Activated effector memory CD4-positive, alpha-beta T cell treated with Interleukin-2 at 50 U/mL for 16 hours (primary cell): ENCODE measurements at places on chromosomes 4 and X.

DNA sequence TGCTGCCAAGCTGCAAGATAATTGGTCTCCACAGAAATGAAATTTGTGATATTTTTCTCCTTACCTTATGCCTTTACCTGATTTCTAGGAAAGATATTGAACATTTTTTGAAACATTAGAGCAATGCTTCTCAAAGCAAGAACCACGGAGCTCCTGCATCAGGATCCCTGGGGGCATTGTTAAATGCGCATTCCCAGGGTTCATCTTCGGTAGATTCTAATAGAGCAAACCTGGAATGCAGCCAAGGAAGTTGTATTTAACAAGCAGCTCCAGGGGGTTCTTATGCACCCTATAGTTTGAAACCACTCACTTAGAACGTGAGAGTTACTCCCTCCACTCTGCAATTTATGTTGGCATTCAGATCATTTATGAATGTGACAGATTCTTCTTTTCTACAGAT lies 126.2 kb downstream of the SLC39A8 start:
- no peak for DNase-seq

GRCh38 chrX:29466456-29466855 lies 748.9 kb upstream of the MAGEB2 start:
- DNase-seq = no peak

DNA sequence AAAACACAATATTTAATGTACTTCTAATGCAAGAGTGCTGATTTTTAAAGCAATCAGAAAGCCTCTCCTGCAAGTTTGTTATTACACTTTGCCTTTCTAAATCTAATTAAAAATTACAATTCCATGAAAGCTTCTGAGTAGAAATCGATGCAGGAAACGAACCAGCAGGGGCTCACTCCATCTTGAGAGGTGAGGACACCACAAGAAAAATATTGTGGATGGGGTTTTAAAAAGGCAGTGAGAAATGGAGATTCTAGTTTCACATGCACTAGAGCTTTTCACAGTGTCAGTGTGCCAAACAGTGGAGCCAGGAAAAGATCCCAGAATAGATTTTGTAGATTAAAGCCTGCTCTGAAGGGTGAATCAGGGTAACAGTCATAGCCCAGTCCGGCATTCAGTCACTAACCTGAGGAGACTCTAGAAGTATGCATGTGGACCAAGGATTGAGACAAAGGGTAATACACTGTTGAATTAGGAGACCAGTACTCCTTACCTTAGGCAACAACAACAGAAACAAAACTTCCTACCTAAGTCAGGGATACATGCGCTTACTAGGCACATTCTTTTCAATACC lies 362.3 kb downstream of the NAF1 start:
- no peak for DNase-seq

DNA sequence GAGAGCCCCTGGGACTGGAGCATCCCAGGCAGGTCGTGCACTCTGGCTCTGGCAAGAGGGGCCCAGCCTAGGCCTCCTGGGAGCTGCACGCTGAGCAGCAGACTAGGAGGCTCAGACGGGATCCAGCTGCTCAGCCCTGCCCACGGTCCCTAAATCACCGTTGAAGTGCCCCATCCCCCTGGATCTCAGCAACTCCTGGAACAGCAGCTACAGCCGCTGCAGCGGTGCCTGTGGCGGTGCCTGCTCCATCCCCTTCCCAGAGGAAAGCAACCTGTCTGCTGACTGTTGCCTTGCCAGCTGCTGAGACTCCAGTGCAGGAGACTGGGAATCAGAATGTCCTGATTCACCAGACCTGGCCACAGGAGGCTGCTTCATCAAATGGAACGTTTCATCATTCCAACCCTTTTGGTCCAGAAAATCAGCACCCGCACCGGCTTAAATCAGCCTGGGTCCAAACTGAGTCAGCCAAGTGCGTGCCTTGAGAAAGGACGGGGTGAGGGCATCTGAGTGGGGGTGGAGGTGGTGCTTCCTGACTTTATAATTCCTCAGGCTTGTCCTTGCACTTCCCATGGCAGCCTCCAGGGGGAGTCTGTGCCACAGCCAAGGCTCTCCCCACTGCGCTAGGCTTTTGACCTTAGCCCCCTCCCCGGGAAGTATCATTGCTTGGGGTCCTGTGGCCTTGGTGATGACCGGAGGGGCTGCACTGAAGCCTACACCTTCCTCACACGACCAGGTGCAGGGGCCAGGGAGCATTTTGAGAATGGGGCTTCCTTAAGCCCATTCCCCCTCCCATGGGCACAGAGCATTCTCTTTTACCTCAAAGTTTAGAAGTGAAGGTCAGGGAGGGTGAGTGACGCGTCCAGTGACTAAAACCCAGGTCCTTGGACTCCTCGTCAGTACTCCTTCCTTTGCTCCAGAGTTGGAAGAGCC lies 6.5 kb downstream of the ZNF185 start:
- peak; percentile 13 for DNase-seq

DNA sequence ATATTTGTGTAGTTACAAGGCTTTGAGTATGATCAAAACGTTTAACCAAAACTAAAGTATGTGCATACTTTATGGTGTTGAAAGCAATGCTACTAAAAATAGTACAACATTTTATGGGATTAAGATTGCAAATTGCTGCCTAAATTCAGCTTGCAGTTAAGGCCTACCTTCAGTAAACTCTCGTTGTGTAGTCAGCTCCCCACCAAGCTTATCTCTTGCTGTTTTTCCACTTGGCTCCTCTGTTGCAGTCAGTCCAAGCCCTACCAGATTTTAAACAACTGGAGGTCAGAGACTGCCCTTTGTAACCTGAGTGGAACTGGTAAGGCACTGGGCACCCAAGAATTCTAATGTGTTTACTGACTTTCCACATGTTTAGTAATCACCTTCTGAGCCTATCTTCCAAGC lies 25.7 kb downstream of the AFF1 start:
- DNase-seq = no peak

DNA sequence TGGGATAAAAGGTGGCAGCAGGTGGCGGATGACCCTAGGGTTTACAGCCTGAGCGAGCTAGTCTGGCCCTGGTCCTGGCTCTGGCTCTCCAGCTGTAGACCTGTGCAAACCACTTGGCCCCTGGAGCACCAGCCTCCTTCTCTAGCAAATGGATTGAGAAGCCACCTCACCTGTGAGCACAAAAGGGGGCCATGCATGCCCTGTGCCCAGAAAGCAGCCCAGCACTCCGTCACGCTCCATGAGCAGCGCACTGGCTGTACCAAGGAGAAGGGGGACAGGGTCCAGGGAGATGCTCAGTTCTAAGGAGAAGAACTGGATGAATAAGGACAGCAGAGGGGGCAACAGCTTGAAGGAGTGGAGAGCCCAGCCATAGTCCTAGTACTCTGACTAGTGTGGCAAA lies 46.9 kb upstream of the C4orf50 start:
- DNase-seq = no peak

DNA sequence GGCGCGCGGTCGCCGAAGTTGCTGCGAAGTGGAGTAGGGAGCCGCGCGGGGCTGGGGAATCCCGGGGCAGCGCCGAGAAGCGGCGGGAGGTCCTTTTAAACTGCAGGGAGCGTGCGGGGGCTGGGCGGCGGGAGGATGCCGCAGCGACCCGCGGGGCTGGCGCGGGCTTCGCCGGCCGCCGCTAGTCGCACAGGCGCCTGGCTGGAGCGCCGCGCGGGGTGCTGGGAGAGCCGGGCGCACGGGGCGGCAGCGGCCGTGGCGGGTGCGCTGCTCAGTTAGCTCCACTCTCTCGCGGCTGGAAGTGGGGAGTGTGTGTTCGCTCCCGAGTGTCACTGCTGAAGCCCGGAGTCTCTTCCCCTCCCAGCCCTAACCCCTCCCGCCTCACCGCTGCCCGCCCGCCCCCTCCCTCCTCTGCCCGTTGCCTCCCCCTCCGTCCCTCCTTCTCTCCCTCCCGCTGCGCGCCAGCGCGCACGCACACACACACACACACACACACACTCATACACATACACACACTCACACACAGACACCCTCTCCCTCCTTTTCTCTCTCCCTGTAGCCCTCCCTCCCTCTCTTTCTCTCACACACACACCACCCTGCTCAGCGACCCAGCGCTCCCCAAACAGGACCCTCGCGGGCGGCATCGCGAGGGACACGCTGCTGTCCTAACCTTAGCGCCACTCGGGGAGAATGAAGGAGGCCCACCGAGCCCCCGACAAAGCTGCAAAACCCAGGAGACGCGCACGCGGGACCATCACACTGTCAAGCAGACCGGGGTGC lies at the start of gene NDNF:
Gene NDNF, minus strand, starts transcription at position 312 of the 780 bp plus-strand sequence. CDS start 26,698 bp downstream, outside the sequence.
- DNase-seq = no peak

DNA sequence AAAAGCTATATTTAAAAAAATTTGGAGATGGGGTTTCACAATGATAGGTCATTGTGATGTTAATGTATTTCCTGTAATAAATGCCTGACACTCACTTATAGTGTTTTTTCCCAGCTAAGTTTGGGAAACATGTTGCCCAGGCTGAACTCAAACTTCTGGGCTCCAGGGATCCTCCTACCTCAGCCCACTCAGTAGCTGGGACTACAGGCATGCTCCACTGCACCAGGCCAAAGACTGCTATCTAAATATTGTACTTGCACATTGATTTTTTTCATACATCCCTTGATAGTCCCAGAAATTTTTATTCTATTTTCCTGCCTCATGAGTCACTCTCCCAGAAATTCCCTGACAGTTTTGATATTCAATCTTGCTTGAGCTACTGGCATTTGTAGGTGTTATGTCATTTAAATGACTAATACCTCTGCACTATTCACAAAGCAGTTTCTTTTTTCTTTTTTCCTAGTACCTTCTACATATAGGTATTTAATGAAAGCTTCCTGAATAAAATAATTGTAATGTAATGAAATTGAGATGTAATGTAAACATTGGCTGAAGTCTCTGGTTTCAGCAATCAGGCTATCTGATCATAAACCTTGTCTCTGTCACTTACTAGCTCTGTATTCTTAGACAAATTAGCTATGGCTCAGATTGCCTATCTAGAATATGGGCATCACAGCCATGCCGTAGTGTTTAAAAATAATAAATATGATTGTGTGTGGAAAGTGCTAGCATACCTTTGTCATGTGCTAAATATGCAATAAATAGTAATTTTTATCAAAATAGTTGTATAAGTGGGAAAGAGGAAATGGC lies 1973.0 kb upstream of the AGA start:
- DNase-seq = no peak

DNA sequence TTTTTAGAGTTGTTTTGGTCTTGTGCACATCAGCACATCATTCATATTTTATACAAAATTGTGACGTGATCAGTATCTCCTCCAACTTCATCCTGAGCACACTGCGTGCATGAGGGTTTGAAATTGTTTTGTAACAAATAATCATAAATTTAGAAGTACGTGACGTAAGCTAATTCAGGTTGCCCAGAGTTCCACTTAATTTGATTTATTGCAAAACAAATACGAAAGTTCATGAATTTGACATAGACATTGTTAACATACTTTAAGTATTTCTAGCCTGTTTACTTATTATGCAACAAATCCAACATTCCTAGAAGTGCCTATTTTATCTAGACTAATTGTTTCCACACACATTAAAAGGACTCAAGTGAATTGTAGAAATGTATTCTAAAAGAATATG lies 48.3 kb downstream of the MAP7D3 start:
- DNase-seq = no peak

- DNase-seq = no peak
Measured at GRCh38 chr4:168748807-168749206, 252.0 kb downstream of the PALLD start.

GRCh38 chr4:91123742-91124141 lies 996.5 kb downstream of the CCSER1 start:
- DNase-seq = no peak

DNA sequence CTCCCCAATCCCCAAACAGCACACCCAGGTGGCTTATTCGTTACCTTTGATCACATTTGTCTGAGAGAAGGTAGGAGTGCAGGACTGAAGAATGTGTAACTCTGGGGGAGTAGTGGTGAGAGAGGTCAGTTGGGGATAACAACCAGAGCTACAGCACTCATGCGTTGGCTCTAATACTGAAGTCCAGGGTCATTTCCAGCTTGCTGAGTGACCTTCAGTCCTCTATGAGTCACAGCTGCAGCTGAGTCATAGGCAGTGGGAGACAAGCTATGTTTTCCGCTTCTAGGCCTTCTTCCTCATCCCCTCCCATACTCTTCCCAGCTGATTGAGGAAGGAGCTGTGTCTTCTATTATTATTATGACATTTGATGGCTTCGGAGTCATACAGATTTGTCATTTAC lies 31.6 kb upstream of the CT47C1 start:
- no peak for DNase-seq

- no peak for DNase-seq
Measured at GRCh38 chr4:156377036-156377710, 423.5 kb upstream of the CTSO start.

DNA sequence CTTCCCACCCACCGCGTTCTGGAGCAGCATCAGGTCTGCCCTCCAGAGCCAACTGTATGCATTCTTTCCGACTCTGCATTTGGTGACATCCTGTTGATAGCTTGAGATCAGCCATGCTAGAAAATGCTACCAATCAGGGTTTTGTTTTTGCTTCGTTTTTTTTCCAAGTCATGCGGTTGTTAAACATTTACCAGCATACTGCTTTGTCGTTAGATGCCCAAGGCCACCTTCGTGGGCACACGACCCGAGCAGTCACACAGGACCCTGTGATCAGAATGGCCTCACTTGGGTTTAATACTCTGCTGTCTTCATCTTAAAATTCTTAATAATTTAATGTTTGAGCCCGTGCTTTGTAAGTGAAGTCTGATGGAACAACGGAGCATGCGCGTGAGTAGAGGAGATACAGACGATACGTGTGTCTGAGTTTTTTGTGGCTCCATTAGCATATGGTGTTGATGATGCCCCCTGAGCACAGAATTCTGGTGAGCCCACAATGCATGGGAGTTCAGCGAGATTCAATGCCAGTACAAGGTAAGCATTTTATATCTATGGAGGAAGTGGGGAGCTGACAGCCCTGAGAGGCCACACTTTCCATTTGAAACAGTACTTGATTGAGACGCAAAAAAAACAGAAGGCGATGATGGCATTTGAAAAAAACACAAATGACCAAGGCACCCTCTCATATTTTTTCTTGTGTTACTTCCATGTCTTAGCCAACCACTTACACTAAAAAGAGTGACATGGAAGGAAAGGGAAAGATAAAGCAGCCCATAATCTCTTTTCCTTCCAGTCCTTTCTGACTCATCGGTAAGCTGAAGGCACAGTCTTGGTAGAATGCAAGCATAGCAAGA lies 323.6 kb downstream of the BCOR start:
- peak; percentile 12 for DNase-seq

DNA sequence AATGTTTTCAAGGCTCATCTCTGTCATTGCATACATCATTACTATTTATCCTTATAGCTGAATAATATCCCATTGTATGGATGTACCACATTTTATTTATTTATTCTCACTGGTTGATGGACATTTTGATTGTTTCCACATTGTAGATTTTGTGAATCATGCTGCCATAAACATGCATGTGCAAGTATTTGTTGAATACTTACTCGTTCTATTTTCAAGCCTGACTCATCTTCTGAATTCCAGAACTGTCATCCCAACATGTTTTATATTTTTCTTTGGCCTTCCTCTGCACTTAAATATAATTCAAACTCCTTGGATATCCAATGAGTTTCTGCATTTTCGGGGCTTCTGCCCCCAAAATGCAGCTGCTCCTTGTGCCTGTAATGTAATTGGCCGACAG lies 77.6 kb downstream of the MXRA5 start:
- no peak for DNase-seq
